NCI-H460 (cell line): ENCODE measurements at places on chromosomes 2 and 18.
A peak's percentile ranks its signal among the peaks of the same experiment; 100 is the strongest.

DNA sequence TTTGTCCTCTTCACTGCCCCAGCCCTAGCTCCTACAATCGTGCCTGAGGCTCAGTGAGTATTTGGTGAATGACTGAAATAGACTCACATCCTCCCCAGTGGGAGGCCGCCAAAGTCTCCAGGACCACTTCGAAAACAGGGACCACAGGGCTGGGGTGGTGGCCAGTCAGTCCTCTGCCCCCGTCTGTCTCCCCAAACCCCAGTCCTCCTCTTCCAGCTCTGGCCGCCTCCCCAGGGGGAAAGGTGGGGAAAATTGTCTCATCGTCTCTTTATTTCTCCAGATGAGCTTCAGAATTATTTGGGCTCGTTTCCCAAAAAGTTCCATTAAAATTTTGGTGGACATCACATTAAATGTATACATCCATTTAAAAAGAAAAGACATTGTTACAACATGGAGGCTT lies 43.5 kb downstream of the NPPC start:
- DNase-seq: no peak

DNA sequence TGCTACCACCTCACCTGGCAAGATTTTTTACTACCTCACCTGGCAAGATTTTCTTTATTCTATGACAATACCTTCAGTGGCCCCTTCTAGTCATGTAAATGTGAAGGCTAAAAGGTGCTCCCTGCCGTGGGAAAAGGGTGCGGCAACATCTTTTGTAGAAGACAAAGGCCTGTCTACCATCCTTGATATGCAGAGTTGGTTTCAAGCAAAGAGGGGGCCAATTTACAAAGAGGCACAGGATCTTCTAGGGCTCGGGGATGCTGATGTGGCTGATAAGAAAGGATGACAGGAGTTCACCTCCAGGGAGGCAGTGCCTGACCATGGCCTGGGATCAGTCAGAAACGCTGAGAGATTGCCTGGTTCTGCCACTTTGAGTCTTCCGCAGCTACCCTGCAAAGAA lies 165.4 kb upstream of the SLC1A4 start:
- no peak for DNase-seq

DNA sequence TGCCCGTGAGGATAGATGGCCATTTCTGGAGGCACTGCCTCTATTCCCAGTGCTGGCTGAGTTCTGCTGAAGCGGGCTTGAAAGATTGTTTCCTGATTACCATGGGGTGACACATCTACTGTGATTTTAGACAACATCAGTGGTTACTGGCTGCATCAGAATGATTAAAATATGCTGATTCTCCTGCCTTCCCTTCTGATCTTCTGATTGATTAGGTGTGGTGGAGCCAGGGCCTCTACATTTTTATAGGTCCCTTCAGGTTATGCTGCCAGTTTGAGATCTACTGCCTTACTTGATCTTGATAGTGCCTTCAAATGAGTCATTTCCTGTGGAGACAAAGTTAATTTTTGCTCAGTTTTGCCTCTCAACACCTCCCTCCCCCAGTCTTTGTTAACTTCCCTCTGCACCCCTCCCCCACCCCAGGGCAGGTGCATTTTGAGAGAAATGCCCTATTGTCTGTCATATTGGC lies 31.6 kb upstream of the SNORC start:
- DNase-seq: no peak

DNA sequence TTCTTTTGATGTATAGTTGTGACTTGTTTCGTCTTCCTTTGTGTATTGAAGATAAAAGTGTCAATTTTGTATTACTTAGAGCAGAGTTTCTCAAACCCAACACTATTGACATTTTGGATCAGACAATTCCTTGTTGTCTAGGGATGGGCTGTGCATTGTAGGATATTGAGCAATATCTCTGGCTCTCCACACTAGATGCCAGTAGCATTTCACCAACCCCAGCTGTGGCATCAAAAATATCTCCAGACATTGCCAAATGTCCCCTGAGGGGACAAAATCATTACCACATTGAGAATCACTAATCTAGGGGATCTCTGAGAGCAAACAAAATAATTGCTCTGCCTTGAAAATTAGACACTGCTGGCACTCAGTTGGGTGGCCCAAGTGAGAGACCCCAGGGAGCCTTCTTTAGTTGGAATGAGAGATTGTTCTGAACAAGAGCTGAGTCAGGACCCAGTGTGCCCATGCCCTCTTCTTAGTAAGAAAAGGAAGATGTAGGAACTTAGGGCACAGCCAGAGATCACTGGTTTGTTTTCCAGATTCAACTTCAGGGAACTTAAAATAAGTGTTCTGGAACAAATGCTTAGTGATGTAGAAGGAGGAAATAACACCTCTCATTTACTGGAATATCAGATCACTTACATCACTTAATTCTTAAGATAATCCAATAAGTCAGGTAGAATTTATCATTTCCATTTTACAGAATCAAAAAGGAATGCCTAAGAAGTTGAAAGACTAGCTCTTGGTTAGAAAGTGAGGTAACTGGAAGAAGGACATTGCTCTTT lies 466.6 kb upstream of the TNP1 start:
- no peak for DNase-seq

DNA sequence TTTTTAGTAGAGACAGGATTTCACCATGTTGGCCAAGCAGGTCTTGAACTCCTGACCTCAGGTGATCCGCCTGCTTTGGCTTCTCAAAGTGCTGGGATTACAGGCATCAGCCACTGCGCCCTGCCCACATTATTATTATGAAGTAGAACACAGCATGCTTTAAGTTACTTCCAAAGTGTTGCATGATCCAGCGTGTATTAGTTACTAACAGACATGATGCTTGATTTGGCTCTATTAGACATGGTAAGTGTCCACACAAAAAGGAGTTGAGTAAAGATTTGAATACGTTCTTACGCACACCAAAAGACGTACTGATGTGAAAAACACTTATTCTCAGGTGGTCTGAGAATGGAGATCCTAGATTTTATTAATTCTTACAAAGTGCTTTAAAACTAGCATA lies 50.0 kb downstream of the SLC38A11 start:
- no peak for DNase-seq

DNA sequence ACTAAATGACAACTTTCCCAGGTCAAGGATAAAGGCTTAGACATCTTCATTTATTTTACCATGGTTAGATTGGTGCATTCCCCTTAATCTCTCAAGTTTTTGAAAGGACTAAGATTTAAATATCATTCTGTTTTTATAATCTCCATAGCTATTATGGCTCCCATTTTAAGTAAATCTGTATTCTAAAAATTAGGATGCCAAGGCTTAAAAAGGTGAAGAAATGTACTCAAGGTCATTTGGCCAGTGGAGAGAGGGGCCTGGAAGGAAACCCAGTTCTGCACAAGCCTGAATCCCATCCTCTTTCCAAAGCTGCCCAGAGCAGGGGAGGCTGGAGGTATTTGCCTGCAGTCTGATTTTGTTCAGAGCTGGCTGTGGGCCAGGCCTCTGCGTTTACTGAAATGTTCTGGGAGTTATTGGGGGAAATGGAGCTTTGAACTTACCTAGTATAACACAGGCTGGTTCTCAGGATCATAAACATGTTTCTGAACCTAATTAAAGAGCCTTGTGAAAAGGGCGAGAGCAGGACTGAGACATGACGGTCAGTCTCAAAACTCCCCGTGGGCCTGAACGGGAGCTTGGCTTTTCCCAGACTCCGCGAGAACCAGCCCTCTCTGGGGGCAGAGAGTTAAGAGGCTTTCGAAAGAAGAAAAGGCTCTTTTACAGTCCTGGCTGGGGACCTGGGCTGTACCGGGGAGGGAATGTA lies 85.6 kb downstream of the DDX1 start:
- DNase-seq: no peak

DNA sequence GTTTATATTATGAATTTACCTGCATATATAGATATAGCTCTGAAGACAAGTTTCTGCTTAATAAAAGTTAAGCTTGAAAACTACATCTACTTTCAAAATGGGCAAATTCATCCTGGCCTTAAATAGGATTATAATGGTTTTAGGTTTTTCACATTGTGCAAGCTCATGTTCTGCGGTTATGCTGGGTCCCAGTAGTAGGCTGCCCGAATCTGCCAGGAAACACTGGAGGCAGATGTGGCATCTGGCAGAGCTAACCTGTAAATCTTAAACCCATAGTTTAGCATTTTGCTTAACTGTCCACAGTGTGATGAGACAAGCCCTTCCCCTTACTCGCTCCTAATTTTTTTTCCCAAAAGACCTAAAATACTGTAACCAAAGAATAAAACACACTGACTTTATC lies 234.2 kb downstream of the TCF4 start:
- DNase-seq: no peak

- no peak for DNase-seq
These were observed 118.1 kb upstream of the FN1 start for GRCh38 chr2:215553946-215554345.

GRCh38 chr2:219433666-219434467 lies 776 bp upstream of the SPEG start:
- no peak for DNase-seq

- DNase-seq: peak; percentile 33
These were observed 36.9 kb downstream of the RPL37A start for GRCh38 chr2:216535454-216535995.

DNA sequence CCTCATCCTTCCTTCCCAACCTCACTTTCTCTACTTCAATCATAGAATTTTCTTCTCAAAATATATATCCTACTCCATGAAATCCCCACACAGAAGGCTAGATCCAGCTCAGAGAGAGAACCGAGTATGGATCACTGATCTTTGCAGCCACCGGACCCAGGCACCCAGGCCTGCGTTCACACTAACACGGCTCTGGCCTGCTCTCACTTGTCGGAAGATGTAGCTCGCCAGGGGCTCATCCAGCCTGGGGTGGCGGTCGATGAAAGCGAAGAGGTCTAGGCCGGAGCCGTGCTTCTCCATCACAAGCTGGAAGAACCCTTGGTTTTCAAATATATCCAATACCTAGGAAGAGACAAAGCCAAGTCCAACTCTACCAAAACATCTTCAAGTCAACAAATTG lies 12.7 kb upstream of the MTERF4 start:
- no peak for DNase-seq

GRCh38 chr2:10240161-10240681 lies 62.5 kb upstream of the HPCAL1 start:
- DNase-seq: no peak

GRCh38 chr2:218229851-218230250 lies 12.9 kb downstream of the ARPC2 start:
- DNase-seq: no peak

GRCh38 chr2:119276864-119277263 lies 53.2 kb downstream of the STEAP3 start:
- no peak for DNase-seq

DNA sequence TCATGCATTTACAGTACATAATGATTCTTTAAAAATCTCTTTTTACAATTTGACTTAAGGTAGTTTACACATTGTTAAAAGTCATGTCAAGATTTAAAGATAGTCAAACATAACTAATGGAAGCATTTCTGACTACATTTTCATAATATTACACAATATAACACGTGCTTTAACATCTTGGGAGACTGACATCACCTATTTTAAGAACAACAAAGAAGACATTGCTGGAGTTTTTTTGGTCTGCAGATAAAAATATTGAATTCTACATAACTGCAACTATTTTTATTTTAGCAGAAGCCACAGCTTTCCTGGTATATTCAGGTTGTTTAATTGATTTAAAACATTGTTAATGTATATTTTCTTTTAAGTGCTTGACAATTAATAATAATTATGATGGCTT lies 65.7 kb downstream of the UBR3 start:
- DNase-seq: no peak

- no peak for DNase-seq
These were observed 15.5 kb downstream of the FBXO11 start for GRCh38 chr2:47890711-47891368.

DNA sequence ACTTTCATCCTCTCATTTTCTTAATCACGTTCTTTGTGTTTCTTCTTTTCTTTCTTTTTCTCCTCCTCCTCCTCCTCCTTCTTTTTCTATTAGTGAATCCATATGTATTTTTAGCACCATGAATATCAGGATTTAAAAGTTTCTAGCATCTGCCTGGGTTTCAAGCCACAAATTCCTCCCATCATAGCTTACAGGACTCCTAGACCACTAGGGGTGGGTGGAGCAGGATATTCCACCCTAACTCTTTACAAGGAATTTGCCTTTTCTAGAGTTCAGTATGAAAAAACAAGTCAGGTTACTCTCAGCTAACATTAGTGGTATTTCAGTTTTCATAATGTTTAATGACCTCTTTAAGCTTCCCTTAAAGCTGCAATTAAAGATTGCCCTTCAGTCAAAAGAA lies 19.1 kb upstream of the LRRTM1 start:
- no peak for DNase-seq

DNA sequence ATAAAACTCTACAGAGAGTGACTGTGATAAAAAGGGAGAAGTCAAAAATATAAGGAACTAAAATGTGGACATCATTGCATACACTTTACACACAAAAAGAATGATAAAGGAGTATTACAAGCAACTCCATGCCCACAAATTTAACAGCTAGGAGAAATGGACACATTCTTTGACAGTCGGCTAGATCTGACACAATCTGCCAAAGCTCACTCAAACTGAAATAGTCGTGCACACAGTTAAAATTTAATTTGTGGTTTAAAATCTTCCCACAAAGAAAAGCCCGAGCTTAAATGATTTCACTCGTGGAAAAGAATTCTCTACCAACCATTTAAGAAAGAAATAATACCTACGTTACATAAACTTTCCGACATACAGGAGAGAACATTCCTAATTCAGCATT lies 132.4 kb downstream of the ZAP70 start:
- DNase-seq: no peak

DNA sequence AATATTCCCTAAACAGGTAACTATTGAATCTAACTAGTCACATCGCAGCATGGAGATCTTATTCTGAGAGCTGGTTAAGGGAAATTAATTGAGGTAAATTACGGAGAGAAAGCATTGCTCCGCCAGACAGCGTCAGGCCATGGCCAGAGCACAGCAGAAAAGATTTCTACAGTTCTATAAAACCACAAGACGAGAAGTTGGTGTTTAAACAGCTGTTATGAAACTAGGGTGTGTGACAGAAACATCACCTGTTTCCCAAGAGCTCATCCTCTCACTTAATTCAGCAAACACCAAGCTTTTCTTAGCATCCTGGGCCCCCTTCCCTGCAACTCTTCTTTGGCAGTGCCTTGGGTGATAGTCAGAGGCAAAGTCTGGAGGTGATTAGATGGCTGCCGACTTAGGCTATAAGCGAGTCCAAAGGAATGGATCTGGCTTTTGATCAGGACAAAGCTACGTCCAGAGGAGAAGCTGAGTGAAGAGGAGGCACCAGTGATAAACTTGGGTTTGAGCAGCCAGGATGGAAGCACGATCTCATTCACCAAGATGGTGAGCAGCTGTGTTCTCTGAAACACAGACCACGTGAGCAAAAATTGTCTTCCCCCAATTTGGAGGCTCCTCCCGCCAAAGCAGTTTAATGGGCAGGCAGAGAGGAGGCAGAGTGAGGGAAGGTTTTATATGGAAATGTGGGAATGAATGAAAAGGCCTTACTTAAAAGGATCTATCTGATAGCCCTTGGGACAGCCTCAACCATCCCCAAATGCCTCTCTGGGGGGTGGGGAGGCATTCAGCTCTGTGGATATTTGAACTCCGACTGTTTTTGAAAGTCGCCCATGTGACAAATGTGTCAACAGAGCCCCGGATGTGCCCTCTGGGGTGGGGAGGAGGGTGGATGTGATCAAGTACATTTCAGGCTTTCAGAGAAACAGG lies 57.8 kb downstream of the PKDCC start:
- DNase-seq: no peak
